ENCODE measurements at places on chromosomes 4 and X. TPM values are rescaled to one million over a fixed set of nuclear protein-coding genes. Genes with fewer than 3 reads are reported as not detected.

DNA sequence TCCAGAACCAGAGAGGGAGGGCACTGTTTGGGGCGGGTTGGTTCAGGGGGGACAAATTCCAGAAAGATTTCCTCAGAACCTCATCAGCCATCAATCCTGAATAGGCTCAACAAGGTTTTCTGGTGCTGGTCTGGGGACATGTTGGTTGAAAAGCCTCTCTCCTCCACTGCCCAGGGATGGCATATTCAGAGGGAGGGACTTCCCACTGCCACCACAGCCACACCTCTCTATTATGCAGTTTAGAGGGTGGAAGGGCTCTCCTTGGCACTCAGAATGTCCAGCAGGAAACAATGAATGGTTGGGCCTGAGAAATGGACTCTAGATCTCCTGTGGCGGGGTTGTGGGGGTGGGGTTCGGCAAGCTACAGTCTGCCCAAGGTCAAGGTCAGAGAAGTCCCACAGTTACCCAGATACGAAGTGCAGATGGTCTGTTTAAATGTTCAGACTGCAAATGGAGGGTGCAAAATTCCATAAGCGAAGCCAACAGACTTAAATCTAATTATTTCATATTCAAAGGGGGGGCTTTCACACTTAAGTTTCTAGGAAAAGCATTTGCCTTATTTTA lies 70.7 kb downstream of the LEF1 start:
- DNase-seq: no peak

GRCh38 chr4:55172694-55173287 lies 47.4 kb upstream of the KDR start:
- no peak for DNase-seq

DNA sequence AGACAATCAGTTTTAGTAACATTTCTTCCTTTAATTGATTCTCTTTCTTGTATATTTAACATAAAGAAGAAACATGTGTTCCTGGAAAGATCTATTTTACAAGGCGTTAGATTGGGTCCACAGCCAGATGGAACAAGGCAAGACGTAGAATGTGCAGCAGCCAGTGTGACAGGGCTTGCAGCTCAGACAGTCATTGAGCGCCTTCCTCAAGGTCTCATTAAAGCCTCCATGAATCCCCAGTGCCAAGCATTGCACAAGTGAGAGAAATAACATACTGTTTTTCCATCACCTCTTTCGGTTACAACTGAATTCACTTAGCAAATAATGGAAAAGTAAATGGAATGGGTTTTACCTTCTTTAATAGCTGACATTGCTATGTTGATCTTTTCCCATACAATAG lies 292.5 kb downstream of the USP46 start:
- no peak for DNase-seq

DNA sequence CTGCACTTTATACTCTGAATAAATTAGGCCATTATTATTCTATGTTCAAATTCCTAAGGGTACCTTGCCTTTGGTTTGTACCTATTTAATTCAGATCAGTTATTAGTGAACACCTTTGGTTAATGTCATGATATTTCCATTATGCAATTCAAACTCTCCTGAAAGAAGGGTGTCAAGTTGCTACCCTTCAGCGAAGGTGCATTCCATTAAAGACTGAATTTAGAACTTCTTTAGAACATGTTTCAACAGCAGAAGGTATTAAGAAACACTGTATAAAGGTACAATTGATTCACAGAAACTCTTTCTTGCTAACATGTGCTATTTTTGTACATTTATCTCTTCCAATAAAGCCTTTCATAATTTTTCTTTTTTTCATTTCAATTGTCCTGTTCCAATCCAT lies 1545.4 kb upstream of the PCDH10 start:
- DNase-seq: no peak

GRCh38 chrX:10073671-10074070 lies 83.1 kb upstream of the CLCN4 start:
- DNase-seq: no peak

DNA sequence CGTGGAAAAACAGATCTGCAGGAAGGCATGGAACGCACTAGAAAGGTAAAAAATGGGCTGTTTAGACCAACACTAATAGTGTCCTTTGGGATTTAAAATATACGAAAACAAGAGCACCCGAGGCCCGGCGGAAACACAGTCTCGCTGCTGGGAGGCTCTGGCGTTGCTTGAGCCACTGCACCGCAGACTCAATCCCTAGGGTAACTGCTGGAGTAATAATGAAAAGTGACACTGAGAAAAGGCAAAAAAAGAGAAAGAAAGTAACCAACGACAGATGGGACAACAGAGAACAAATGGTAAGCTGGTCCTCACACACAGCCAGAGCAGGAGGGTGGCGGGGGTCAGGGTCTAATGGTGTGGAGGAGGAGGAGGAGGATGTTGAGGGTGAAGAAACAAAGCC lies 15.4 kb downstream of the IRAK1 start:
- DNase-seq: no peak

GRCh38 chr4:145626623-145626982 lies 7.4 kb downstream of the MMAA start:
- no peak for DNase-seq

GRCh38 chr4:88817740-88818139 lies 120.1 kb upstream of the NAP1L5 start:
- no peak for DNase-seq

GRCh38 chrX:154401918-154402621 lies 3.9 kb downstream of the RPL10 start:
- DNase-seq: no peak

DNA sequence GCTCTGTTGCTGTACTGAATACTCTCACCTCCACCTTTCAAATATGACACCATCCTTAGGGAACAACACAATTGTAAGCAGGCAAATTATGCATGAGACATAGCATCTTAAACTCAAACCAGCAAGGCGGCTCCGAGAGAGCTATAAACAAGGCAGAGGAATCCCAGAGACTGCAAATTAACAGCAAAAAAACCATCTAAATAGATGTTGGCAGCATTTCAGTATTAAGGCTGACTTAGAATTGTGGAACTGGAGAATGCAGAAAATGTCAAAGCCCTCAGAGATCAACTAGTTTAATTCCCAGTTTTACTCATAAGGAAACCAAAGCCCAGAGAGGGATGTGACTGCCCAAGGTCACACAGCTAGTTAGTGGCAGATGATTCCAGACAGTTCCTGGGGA lies 37.2 kb upstream of the SPANXC start:
- DNase-seq: no peak

PWWP3B gene
- 5.9 TPM for total RNA-seq

TEC gene
- total RNA-seq: 1.3 TPM

PRRG3 gene
- 1.7 TPM for total RNA-seq

USP17L11 gene
- not detected for total RNA-seq

FMR1NB gene
- not detected for total RNA-seq

RGN gene
- total RNA-seq: 7.3 TPM

IL21 gene
- total RNA-seq: not detected

POU3F4 gene
- not detected for total RNA-seq

ADH1A gene
- not detected for total RNA-seq

ZXDB gene
- total RNA-seq: 7.5 TPM

KLB gene
- 0.47 TPM for total RNA-seq
